ENCODE measurements at places on chromosomes 6 and 20. TPM values are rescaled to one million over a fixed set of nuclear protein-coding genes. Genes with fewer than 3 reads are reported as not detected.

EDN1 gene
- total RNA-seq = 1.2 TPM

TRIM40 gene
- total RNA-seq = not detected

ENPP5 gene
- not detected for total RNA-seq

CTAGE9 gene
- total RNA-seq = not detected

PRPH2 gene
- not detected for total RNA-seq

CST5 gene
- not detected for total RNA-seq

DNA sequence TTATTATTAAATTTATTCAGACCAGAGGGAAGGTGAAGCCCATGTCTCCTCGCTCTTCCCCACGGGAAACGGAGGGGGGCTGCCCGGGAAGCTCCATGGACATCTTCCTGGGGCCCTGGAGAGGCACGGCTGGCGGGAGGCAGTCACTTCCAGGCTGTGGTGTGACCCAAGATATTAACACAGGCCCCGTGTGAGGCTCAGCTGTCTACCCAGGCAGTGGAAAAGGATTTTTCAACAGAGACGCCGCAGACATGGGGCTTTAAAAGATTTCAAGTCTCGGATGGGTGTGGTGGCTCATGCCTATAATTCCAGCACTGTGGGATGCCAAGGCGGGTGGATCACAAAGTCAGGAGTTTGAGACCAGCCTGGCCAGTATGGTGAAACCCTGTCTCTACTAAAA lies 117.9 kb downstream of the ERMARD start:
- no peak for DNase-seq

DNA sequence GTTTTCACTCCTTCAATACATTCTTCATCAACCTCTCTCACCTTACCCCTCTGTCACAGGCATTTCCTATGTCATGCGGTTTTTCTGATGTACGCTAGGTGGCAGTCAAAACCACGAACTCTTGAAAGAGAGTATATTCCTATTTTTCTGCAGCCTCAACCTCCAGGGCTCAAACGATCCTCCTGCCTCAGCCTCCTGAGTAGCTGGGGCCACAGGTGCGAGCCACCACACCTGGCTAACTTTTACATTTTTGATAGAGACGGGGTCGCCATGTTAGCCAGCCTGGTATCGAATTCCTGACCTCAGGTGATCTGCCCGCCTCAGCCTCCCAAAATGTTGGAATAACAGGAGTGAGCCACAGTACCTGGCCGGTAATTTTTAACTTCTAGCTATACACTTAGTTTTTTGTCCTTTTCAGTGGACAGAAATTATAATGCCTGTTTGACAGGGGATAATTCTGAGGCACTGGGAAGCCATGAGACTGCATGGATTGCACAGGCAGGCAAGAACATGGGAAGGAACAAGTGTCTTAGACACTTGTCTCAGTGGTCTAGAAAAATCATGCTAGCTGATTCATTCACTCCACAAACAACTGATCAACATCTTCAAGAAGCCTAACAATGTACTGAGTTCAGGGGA lies 22.5 kb upstream of the HFE start:
- peak; percentile 67 for DNase-seq

GRCh38 chr20:57596998-57597939 lies 23.0 kb downstream of the ZBP1 start:
- peak; percentile 49 for DNase-seq

DNA sequence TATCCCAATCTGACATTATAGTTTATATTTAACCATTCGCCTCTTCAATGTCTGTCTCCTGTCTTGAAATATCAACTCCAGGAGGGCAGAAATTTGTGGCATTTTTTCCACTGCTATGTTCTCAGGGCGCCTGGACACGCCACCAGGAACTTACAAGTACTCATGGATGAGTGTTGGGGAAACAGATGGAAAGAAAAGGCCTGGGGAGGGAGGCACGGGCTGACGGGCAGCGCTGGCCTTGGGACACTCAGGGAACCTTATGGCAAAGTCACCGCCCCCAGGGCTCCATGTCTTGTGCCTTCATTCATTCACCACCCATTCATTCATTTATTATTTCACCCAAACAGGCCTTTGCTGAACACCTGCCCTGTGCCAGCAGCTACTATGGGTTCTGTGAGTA lies 222.9 kb downstream of the PREX1 start:
- DNase-seq = no peak

DNA sequence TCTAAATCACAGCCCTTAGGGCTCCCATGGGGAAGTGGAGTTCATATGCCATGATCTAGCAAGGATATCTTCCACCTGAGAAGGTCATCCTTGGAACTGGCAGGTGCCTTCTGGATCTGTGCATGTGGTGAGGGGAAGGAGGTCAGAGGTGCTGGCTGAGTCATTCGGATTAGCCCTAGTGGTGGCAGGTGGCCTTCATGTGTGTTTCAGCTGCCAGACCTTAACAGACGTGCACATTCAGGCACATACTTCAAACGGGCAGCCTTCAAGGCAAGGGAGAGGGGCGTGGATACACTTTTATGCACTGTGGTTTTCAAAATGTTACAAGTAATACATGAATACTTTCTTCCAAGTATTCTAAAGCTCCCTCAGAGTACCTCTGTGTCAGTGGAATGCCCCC lies 51.2 kb downstream of the BMP6 start:
- no peak for DNase-seq

- peak; percentile 18 for DNase-seq
These were observed 611.9 kb upstream of the MAP3K7 start for GRCh38 chr6:91198588-91199255.

DNA sequence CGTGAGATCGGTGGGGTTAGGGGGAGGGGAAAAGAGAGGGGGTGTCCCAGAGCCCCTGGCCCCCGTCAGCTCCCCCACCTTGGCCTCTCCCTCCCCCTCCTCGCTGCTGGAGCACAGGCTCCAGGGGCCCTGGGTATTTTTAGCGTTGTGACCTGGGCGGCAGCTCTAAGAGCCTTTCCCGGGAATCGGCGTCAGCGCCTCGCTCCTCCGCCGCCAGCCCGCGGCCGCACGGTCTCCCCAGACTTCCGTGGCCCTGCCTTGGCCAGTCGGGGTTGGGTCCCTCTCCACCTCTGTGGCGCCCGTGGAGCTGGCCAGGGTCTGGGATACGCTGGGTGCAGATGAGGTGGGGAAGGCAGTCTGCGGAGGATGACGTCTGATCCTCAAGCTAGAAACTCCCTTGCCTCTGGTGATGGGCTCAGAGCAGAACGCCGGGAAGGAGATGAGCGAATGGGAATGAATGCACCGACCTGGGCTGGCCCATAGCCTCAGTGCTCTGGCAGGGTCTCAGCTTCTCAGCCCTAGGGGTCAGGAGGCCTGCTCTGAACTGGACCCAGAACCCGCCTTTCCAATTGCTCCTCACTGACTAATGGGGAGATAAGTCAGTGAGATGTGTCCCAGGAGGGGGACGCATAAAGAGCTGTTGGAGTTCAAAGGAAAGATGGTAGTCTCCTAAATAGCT lies 883 bp upstream of the DBNDD2 start:
- DNase-seq = no peak

GRCh38 chr6:42300701-42301100 lies 83.0 kb upstream of the MRPS10 start:
- peak; percentile 54 for DNase-seq

DNA sequence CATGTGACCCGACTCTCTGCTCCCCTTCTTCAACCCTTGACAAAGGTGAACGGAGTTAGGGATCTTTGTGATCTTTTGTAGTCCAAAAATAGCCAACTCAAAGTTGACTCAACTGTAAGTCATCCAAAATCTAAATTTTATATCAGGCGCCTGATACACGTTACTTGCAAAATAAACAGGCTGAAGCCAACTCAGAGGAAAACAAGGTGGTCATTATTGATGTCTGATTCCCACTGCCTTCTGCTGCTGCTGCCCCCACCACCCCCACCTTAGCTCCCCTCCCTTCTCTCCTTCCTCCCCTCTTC lies 13.2 kb upstream of the RNF8 start:
- peak; percentile 1 for DNase-seq

- DNase-seq = no peak
These were observed 45.8 kb downstream of the EPM2A start for GRCh38 chr6:145689529-145689928.

DNA sequence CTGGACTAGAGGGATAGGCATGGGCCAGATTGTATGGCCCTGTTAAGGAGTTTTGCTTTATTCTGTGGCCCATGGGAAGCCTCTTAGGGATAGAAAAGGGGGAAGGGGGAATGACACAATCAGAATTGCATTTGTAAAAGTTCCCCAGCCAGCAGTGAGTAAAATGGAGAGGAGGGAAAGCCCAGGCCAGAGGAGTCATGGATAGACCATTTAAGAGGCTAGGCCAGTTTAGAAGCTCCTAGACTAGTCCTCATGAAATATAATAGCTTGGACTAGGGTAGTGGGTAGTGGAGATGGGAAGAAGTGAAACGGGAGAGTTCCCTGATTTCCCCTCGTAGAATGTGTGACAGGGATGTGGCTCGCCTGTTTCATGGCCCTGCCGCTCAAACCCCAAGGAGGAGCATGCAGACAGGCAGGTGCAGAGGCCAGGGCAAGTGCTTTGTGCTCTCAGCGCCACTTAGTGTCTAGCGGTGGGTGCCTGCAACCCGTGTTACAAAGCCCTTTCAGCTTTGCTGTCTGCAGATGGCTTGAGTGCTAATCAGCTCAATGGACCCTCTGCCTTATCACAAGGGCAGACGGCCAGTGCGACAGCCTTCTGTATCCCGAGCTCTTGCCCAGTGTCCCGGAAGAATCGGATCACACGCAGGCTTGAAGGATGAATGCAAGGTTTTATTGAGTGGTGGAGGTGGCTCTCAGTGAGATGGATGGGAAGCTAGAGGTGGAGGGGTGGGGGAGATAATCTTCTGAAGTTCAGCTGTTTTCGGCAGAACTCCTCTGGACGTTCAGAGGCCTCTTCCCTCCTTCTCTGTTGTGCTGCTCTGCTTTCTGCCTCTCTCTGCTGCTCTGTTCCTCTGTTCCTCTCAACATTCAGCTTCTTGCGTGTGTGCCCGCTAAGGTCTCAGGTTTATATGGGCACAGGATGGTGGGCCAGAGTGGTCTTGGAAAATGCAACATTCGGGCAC lies 141.1 kb downstream of the CEP57L1 start:
- no peak for DNase-seq

DNA sequence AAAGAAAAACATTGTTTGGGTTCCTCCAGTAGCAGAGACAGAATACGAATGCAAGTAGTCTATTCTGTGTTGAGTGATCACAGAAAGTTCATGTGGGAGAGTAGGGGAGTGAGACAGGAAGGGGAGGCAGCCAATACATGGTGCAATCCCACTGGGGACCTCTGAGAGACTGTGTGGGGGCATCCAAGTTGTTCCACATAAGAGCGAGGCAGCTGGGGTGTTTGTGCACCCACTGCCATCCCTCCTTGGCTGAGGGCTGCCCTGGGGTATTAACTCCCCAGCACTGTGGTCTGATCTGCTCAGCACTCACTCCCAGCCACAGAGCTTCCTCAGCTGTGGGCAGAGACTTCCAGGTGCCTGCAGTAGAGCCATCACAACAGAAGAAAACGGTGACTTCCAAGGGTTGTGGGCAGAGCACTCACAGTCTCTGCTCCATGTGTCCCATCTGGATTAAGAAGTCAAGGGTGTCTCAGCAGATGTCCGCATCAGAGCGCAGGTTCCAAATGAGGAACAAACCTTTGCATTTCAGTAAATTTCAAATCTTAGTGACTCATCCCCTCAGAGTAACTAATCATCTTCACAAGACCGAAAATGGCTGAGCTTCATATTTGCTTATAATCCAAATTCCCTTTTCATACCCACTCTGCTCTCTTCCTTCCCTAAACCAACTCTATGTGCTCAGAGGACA lies 101.9 kb upstream of the NAA20 start:
- DNase-seq = no peak

GRCh38 chr6:7254980-7255835 lies 57.8 kb downstream of the SSR1 start:
- no peak for DNase-seq

GRCh38 chr6:38499529-38500096 lies 140.1 kb downstream of the BTBD9 start:
- no peak for DNase-seq

- DNase-seq = no peak
These were observed 6.8 kb upstream of the MRAP2 start for GRCh38 chr6:84026721-84027164.

GRCh38 chr6:137283940-137284810 lies 65.0 kb upstream of the IFNGR1 start:
- DNase-seq = no peak

DNA sequence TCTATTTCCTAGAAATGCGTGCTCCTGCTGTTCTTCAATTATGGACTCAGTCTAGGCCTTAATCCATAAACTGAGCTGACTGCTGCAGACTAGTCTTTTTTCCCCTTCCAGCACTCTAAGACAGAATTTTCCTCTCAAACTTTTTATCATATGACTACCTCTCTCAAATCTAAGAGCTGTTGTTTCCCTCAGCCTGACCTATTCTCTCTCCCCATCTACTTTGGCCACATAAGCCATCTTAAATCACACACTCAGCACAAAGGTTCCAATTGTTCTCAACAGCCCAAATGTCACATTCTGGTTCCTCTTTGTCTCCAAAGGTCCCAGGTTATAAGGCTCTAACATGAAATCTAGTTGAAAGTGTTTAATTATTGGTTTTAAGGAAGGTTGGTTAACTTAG lies 85.2 kb downstream of the PRSS35 start:
- DNase-seq = no peak

DNA sequence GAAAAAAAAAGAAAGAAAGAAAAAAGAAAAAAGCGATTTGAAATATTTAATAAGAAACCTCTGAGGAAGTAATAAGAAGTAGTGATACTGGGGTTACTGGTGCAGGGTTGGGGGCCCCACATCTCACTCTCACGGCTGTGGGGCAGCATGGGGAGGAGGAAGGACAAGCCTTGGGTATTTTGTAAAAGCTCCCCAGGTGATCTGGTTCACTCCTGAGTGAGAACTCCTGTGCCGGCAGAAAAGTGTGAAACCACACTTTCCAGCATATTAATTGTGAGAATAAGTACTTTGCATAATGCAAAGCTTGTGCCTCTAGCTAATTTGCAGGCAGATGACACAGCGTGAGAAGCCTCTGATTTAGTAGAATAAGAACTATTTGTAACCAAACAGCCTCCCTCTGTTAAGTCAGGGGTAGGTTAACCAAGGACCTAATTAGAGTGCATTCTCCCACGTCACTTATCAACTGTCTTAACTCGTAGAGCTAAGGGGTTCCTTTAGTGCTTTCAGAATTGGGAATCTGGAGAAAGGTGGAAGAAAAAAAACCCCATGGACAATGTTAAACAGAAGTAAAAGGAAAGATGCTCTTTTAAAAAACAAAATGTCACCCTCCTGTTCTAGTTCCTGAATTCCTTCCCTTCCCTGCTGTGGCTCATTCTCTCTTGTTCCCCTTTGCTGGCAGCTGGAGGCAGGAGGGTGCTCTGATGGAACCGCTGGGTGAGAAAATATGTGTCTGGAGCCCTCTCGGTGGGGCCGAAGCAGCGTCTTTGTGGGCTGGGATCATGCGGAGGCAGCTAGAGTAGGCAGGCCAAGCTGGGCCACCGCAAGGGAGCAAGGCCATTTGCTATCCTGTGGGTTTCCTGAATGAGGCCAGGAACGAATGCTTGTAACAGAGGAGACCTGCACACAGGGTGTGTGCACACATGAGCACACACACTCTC lies 108.7 kb downstream of the FYN start:
- no peak for DNase-seq
